ENCODE measurements at places on chromosomes 12 and 14.

DNA sequence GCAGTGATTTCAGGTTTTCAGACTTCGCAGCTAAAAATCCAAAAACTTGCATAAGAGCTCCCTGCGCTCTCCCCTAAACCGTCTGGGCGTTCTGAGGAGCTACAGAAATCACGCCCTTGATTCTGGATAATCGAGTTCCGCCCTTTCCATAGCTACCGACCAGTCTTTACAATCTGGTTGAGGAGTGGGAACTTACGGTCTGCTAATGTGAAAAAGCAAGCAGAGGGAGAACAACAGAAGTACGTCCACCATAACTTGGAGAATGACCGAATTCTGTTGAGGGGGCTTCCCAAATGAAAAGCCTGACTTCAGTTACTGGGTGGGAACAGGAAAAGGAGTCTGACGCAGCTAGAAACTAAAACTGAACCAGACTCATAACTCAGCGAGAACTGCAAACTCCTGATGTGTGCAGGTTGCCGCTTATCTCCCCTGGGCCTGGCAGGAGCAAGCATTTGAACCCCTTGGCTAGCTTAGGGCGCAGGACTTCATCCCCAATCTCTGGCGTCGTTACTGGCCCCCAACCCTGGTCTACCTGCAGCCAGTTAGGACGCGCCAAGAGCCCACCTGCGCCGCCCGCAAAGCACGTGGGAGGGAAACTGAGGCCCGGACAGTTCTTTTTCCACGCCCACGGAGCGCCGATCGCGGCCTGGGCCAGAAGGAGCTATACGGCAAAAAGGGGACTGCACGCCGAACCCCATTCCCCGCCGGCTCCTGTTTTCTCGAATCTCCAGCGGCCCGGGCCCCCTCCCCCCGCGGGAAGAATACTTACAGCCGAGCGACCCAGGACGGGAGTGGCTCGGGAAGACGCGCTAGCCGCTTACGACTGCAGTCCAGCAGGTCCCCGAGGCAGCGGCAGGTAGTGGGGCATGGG, 838 bp downstream of the LRIG3 start:
- no peak for DNase-seq

GRCh38 chr12:21453312-21453852, 15.9 kb downstream of the PYROXD1 start:
- DNase-seq: no peak

- DNase-seq: no peak
Measured at GRCh38 chr12:126727218-126728075, 1539.5 kb upstream of the TMEM132C start.

- DNase-seq: no peak
Measured at GRCh38 chr14:52802597-52802996, 11.2 kb upstream of the GNPNAT1 start.
